ENCODE measurements at places on chromosomes 2 and 18. TPM values are rescaled to one million over a fixed set of nuclear protein-coding genes. Genes with fewer than 3 reads are reported as not detected.

The PROM2 gene
- 0.08 TPM for total RNA-seq

GRCh38 chr2:121777699-121778058 lies 22.2 kb downstream of the TSN start:
- DNase-seq, result no peak

DNA sequence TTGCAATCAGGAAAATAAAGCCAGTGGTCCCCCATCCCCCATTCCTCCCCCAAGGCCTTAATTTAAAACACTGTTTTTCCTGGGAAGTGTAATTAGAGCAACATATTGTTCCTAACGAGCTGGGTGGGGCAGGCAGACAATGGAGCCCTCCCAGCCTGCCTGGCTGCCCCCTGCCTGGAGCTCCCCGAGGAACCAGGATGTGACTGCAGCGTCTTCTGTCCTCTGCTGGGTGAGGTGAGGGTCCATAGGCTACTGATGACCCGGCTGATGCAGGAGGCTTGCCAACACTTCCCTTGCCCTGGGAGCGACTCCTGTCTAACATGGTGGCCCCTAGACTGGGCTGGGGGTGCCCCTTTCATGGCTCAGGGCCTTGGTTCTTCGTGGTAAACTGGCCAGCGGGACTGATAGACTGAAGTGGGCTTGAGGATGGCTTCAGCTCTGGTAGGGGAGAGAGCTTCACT lies 152.4 kb downstream of the DYSF start:
- DNase-seq, result no peak

DNA sequence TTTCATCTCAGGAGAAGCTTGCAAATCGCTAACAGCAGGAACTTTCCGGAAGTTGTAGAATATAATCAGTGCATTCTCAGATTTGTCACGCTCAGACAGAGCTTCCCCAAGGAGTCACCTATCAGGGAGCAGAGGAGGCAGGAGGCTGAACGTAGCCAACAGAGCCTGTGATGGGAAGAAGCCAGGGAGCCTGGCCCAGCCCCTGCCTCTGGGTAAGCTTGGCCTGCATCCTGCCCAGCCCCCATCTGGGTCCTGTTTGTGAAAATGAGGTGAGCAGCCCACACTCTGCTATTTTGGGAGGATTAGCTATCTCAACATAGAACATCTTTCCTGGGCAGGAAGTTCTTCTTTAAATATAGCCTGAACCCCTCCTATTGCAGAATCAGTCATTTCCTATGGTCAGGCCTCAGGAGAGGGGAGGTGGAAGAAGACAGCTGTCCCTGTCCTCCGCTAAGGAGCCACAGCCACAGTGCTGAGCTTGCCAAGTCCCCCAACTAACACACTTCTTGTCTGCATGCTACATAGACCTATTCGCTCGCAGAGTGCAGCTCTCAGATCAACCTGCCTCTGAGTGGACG lies 19.2 kb upstream of the PKDCC start:
- DNase-seq, result no peak

DNA sequence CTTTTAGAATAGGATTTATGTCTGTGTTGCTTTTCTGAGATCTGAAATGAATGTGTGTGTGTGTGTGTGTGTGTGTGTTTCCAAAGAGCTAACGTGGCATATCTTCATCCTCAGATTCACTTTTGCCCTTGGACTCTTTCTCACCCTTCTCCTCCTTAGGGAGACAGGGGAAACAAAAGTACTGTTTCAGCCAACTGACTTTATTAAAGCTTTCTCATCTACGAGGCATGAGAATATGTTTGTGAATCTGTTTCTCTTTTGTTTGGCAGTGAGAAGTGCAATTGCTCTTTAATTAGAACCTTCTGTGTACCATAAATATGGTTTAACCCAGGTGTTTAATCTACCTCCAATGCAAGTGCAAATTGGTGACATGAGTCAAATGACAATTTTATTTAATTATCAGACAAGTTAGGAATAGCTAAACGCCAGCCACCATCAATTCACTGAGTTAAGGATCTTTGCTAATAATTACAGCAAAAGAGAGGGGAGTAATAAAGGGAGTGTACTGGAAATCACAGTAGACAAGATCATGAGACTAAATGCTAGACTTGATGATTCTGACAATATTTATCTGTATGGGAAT lies 186.4 kb upstream of the COL3A1 start:
- DNase-seq, result no peak

The COPS9 gene
- 115 TPM for total RNA-seq

DNA sequence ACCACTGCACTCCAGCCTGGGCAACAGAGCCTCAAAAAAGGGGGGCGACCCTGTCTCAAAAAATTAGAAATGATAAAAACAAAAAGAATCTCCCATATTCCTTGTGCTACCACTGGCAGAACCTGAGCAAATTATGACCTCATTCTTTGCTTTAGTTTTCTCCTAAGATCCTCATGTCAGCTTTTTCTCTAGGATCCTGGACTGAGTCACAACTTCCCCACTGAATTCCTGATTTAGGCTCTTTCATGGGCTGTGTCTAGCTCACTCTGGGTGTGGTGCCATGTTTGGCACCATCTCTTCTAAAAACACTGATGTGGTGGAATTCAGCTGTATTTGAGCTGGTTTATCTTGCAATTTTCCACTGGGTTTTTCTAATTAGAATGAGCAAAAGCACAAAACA lies 37.1 kb downstream of the EXOC6B start:
- no peak for DNase-seq

DNA sequence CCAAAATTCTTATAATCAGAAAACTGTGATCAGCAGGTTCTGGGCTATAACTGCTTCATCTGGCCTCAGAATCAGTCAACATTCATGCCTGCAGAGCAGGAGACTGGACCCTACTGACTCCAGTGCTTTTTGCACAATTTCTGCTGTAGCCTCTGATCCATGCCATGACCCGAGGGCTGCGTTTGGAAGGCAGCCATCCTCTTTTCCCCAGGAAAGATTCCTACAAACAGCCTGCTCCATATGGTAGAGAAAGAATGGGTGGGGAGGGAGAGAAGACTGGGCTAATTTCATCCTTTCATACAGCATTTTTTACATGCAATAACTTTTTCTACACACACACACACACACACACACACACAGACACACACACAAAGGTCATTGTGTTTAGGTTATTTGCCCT lies 133.0 kb upstream of the MMADHC start:
- no peak for DNase-seq

DNA sequence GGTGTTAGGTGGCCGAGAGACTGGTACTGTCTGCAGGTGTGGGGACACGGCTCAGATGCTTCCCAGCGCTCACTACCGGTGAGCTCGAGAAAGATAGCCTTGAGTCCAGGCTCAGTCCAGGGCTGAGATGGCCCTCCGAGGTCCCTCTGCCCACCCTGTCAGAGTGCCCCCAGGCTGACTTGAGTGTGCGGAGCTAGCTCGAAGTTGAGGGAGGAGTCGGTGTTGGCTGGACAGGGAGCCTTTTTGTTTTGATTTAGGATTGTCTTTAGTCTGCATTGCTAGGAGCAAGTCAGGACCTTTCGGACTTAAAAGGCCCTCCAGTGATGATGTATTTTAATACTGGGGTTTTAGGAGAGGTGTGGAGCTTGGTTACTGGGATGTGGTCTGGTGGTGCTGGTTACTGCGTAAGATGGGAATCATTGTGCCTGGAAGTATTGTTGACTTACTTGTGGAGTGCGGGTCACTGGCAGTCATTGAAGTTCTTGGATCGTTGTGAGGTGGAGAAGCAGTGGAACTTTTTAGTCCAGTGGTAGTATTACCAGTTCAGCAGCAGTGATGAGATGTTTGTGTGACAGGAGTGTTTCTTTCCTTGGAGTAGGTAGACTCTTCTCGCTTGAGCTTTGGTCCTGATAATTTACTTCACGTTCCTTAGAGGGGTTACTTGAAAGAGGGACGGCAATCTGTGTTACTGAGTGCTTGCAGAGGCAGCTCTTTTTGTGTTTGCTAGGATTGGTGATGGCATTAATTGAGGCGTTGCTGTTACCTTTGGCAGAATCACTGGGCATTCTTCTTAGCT lies 633 bp downstream of the KIAA1328 start:
- DNase-seq, result no peak

DNA sequence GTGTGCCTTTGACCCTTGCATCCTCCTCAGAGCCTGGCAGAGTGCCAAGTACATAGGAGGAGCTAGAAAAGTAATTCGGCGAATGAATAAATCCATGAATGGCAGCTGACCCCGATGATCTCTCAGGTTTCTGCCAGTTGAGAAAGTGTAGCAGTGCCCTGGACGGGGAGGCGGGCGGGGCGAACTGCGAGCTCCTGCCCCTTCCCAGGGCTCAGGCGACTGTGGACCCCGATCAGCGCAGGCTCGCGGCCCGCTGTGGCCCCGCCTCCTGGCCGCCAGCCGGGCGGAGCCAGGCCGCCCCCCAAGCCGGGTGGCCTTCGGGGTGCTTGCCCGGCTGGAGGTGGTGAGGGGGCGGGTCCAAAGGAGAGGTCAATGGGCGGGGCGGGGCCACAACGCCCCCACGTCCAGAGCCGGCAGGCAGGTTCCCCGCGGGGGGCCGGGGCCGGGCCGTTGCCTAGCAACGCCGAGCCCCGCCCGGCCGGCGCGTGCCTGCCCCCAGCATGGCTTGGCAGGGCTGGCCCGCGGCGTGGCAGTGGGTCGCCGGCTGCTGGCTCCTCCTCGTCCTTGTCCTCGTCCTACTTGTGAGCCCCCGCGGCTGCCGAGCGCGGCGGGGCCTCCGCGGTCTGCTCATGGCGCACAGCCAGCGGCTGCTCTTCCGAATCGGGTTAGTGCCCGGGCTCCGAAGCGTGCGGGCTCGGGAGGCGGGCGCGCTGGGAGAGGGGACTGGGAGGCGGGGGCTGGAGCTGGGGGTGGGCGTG lies 30.6 kb upstream of the TMBIM1 start:
- peak; percentile 44 for DNase-seq

- no peak for DNase-seq
These were observed 109.7 kb upstream of the GLI2 start for GRCh38 chr2:120625865-120626560.

DNA sequence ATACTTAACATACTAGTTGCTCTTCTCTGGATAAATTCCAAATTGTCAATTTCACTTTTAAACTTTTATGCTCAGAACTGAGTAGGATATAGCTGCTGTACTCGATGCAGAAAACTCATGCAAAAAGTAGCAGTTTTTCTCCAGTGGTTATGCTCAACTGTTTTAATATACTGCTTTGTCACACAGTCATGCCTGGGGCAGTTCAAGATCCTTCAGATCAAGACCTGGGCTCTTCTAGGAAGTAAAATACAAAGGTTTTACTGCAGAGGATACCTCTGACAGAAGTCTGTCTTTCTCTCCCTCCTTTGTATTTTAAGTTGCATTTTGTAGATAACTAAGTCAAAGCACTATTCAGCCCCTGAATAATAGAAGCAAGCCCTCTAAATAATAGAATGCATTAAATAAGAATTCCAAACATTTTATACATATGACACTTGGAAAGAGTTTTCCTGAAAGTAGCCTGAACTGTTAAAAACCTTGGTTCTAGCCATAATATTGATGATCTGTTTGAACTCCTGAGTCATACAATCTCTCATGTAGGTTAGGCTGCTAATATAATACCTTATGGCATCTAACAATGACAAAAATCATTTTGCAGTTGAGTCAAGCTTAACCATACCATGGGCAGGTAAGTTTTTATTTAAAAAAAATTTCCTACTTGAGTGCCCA lies 183.3 kb upstream of the TRIB2 start:
- no peak for DNase-seq

- no peak for DNase-seq
These were observed 52.9 kb upstream of the NCOA1 start for GRCh38 chr2:24438106-24438505.

DNA sequence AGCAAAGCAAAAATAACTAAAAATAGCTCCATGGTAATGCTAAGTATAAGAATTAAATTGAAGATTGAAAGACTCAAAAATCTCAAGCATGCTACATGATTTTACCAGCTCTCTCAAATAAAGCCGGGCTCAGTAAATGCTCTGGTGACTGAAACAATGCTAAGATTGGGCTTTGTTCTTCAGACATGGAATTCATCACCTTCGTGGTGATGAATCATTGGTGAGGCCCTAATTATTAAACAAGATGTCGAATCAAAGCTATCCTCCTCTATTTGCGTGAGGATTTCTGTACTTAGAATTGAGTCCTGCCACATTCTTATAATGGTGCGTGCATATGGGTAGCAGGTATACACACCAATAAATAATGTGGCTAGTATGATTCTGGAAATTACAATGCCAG lies 58.8 kb upstream of the LRRTM1 start:
- no peak for DNase-seq

GRCh38 chr2:42928161-42928691 lies 135.8 kb upstream of the HAAO start:
- no peak for DNase-seq

- DNase-seq, result no peak
These were observed 38.1 kb upstream of the EML6 start for GRCh38 chr2:54685263-54685775.

GRCh38 chr2:56580242-56580641 lies 396.5 kb downstream of the CCDC85A start:
- no peak for DNase-seq

All from activated CD4-positive, alpha-beta T cell treated with anti-CD3 and anti-CD28 coated beads, Interleukin-2, amount 10 ng/mL, durations not matched to agents 7 days and 5 days (primary cell).